ENCODE measurements at places on chromosomes 2 and 18.
A peak's percentile ranks its signal among the peaks of the same experiment; 100 is the strongest.

DNA sequence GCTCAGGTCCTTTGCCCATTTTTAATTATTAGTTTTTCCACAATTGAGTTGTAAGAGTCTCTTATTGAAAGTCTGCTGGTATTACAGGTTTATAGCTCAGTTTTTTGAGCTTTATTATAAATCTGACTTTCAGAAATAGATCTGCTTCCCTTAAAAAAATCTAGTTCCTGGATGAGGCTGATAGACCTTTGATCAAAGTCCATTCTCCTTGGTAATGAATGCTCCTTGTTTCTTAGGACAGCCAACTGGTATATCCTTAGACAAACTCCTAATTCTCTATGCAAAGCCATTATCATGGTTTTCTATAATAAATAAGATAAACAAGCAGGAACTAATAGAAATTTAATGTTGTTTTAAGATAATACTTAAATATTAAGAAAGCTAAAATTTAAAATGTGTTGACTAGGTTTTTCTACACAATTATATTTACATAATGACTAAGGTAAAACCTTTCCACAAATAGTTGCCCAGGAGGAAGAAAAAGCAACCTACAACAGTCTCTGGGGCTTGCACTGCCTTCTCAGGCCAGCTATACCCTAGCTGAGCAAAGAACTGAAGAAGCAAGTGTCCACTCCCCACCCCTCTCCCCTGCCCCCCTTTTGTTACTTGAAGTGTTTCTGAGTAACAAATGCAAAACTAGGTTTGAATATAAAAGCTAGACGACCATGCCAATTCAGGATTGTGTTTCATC is 16.9 kb downstream of the NT5DC4 start:
- no peak for DNase-seq

- no peak for DNase-seq
These were observed 513.4 kb upstream of the NETO1 start for GRCh38 chr18:73381016-73381698.

DNA sequence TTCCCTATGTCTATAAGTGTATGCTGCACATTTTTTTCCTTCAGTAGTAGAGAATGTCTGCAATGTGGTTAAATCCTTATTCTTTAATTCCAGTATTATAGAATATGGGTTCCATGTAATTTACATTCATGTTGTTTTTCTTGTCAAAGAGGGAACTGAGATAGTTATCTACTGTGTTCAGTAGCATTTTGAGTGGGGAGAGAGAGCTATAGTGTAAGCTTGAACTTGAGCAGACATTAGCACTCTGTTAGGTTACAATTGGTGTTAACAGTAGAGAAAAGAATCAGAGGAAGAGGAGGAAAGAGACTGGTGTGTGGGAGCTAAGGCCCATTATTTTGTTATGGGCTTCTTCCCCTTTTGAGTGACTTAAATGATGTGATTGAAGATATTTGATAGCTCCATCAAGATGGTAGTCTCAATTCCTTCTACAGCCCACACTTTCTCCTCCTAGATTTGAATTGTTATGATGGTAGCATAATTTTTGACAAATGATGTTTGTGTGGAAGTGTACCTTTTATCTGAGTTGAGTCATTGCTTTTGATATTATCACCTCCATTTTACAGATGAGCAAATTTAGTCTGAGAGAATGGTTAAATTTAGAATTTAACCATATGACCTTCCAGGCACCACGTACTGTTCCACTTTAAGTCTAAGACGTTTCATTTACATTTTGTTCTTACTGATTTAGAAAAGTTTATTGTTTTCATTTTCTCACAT is 71.3 kb downstream of the FMNL2 start:
- no peak for DNase-seq

- DNase-seq: no peak
These were observed 82.7 kb upstream of the SLC35G4 start for GRCh38 chr18:11526675-11527074.

GRCh38 chr2:167592441-167592840 is 655.0 kb downstream of the STK39 start:
- no peak for DNase-seq

DNA sequence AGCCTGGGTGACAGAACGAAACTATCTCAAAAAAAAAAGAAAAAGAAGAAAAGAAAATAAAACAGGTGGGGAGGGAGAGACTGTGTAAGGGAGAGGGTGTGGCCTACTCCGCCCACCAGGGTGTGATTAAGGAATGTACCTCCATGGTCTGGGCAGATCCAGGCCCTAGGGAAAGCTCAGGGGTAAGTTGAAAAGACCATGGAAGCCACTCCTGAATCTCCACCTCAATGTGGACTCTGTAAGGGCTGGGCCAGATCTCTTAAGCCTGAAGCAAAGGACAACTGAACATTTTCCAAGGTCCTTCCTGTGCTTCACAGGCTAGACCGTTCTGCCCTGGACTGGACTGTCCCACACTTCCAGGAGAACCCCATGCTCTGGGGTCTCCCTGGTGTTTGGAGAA is 9.7 kb upstream of the ATG16L1 start:
- DNase-seq: no peak

DNA sequence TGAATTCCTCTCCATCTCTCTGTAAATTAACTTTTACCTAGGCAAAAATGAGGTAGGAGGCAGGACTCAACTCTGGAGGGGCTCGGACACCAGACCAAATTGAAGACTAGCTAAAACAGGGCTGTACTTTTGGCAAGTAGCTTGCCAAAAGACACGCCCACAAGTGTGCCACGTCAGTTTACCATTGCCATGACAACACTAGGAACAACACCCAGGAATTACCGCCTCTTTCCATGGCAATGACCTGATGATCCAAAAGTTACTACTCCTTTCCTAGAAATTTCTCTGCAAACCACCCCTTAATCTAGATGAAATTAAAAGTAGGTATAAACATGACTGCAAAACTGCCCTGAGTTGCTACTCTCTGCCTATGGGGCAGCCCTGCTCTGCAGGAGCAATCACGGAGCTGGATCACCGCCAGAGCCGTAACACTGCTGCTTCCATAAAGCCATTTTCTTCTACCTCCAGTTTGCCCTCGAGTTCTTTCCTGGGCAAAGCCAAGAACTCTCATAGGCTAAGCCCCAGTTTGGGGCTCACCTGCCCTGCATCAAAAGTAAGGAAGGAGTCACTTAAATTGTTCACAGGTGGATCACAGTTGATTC is 66.0 kb upstream of the FAM136A start:
- DNase-seq: no peak

GRCh38 chr2:220585241-220585640 is 957.8 kb downstream of the SLC4A3 start:
- DNase-seq: no peak

DNA sequence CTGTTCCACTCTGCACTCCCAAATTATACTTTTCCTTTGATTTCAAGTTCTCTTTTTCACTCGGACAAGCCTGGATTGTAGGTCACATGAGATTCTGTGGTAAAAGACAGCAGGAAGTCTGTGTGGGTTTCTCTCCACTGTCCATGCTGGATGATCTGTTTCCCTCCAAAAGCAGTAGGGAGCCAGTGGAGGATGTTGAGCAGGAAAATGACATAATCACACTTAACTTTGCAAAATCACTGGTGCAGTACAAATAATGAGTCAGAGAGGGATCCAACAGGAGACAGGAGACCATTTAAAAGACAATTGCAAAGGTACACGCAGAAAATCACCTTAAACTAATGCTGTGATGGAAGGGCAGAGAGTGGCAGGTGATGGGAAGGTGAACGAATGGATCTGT is 301.3 kb downstream of the ZNF407 start:
- DNase-seq: no peak

GRCh38 chr2:234146087-234146826 is 95.8 kb downstream of the SPP2 start:
- DNase-seq: peak; percentile 37

DNA sequence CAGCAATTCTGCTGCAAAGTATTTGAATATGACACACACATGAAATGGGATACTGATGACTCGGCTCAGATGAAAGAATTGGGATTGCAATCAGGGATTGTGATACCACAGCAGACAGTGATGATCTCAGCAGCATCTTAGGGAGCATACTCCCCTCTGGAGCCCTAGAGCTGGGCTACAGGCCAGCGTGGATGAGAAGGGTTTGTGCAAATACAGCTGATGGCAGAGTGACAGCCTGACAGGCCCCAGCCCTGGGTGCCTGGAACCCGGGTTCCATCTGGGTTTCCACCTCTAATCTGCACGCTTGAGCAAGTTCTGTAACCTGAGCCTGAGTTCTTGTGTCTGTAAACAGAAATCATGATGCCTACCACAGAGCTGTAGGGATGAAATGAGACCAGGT is 418.0 kb downstream of the LRATD1 start:
- DNase-seq: no peak

- DNase-seq: no peak
These were observed 11.5 kb upstream of the EIF2AK3 start for GRCh38 chr2:88638743-88639142.

DNA sequence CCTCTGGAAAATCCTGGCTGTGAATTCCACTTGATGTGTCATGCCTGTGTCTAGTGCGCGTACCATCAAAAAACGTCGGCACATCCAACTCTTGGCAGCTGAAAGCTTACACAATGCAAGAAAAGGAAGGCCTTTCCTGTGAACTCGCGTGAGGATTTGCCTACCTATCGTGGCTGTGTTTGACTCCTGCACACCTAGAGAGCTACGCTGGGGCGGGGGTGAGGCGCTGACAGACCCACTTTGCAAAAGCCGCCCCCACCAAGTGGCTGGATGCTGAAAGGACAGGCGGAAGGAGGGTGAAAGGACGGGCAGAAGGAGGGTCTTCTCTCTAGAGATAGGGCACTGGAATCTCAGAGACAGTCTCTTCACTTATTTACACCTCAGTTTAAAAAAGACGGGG is 270.1 kb downstream of the EIPR1 start:
- no peak for DNase-seq

DNA sequence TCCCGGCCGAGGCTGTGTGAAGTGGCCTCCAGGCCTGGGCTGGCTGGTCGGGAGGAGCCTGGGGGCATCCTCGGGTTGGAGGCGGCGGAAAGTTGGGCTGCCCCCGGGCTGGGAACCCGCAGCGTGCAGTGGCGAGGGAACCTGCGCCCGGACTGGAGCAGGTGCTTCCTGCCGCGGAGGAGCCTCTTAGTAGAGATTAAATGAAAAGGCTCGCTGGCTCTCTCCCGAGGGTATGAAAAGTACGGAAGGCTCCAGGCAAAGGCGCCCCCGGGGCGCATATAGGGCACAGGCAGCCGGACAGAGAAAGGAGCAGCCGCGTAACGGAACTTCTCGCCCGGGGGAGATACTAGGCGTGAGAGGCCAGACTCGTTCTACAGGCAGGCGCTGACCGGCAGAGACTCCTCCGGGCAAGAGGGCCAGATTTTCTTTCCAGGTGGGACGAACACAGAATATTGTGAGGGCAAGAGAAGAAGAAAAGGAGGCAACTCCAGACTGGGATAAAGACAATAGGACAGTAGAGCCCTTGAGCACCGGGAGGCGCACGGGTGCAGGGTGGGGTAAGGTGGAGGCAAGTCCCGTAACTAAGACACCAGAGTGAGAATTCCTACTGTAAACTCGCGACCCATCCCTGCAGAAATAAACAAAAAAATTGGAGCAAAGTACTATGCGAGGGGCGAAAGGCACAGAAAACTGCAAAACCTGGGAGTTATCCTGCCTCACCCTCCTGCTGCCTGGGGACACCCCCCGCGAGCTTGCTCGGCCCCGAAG is 816 bp downstream of the CDH2 start:
- DNase-seq: no peak

- DNase-seq: no peak
These were observed 19.7 kb upstream of the ARHGAP25 start for GRCh38 chr2:68714866-68715265.

GRCh38 chr2:59032499-59032898 is 791.4 kb upstream of the FANCL start:
- no peak for DNase-seq

DNA sequence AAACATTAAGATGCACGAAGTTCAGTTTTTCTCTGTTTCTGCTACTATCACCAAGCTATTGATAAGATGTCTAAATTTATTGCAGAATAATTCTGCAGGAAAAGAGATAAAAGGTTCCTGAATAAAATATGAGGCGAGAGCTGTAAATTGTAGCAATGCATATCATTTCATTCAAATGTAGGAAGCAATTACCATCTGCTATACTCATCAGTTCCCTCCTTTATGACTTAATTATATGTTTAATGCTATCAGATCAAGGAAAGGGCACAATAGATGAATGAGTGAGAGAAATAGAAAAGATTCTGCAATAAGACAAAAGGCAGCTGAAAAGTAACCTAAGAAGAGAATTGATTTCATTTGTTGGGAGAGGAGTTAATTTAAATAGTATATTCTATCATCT is 108.2 kb upstream of the GALNT5 start:
- DNase-seq: no peak

- no peak for DNase-seq
These were observed 31.4 kb upstream of the CTLA4 start for GRCh38 chr2:203835892-203836800.

DNA sequence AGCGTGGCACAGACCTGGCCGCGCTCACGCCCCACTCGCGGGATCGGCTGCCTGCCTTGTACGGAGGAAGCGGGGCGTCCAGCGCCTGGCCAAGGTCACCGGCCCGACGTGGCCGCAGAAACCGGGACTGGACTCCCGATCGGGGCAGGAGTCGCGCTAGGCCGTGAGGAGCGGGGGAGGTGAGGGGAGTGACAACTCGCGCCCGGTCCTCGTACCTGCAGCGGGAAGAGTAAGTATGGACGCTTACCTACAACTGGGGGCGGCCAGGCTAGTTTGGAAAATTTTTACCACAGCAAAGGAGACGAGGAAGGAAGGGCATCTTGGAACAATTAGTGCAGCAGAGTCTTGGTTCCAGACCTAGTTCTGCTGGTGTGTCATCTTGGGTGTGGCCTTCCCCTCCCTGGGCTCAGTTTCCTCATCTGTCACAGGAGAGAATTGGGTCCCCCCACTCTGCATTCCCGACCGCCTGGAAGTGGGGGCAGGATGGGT is 693 bp downstream of the UBE2F start:
- no peak for DNase-seq

DNA sequence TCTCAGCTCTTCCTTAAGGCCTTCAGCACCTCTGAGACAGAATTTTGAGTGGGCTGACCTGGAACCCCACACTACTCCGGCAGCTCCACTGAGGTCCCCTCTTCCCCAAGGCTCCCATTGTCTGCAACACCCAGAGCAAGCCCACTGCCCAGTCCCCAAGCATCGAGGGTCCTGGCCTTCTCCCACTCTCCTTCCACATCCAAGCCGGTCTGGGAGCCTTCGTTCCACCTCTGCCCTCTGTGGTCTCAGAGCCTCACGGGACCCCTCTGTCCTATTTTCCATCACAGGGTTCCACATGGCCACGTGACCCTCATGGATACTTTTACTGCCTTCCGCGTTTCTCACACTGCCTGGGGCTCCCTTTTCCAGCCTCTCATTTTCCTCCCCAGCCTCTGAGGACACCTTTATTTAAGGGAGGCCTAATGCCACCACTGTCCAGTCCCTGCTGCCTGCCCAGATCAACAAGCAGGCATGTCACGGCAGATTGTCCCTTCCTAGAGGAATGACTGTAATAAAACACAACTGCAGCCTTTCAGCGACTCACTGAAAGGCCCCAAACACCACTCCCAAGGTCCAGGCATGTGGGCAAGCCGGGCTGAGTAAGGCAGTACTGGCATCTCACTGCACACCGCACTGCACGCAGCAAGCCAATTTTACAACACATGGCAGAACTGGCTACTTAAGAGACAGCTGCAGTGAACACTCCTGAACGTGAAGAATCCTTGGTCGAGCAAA is 7.9 kb upstream of the SALL3 start:
- DNase-seq: no peak

- no peak for DNase-seq
These were observed 29.0 kb upstream of the GIGYF2 start for GRCh38 chr2:232667989-232668583.

Data from AG09319 (cell line).